Naive thymus-derived CD8-positive, alpha-beta T cell (primary cell): ENCODE measurements at places on chromosomes 7 and 10. TPM values are rescaled to one million over a fixed set of nuclear protein-coding genes. Genes with fewer than 3 reads are reported as not detected.

Gene WEE2
- not detected for polyA plus RNA-seq

Gene ALDH18A1
- 53.1 TPM for polyA plus RNA-seq

Gene ABCB4
- polyA plus RNA-seq: not detected

DNA sequence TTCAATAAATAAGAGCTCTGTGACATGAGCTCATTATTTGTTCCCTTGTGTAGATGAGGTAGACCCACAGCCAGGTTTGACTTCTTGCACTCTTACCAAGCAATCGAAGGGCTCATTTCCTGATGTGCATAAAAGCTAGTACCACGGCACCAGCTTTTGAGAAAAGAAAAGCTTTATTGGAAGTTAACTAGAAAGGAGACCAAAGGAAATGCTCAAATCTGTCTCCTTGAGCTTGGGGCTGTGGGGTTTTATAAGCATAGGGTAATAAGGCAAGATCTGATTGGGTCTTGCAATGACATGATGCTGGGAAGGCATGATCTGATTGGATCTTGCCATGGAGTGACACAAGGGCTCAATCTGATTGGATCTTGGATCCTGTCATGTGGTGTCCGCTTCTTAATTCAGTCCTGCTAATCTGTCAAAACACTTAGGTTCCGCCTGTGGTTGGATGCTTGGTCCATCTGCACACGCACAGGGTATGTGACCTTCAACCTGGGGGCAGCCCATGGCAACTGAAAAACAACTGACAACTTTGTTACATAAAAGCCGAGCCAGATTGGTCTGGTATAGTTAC is 47.8 kb upstream of the FRMD4A start:
- H3K36me3 ChIP-seq: no peaks in the 10 kb centered on the region
- no peak overlapping the region for H3K4me3 ChIP-seq
- peaks cover 3% of the 10 kb centered on the region for H3K27me3 ChIP-seq

DNA sequence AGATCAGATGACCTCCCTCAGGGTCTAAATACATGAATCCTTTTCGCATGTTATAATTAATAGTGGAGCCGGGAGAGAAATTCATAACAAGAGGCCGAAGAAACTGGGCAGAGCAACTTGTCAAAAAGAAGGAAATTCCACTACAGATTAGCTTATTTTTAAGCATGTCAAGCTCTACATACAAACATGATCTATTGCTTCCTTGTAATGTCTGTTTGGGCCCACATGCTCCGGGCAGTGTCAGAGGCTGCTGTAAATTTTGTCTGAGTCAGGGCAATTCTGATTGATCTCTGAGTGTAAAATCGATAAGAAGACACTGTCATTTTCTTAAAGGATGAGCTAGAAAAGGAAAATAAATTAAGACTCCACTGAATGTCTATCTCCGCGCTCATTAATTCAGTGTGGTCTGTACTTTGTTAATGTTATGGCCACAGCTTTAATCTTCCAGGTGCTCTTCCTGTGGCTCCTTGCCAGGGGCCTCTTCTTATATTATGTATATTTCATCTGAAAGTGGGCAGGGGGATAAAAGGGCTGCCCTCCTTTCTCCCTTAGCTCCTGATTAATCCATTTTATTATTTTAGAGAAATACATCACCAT is 194.1 kb upstream of the SP8 start:
- no peak for DNase-seq

GRCh38 chr7:4144811-4145510 is 537.1 kb upstream of the FOXK1 start:
- H3K27me3 ChIP-seq: peaks cover 2% of the 10 kb centered on the region
- peak overlapping the region; percentile 70 for H3K4me3 ChIP-seq
- no peak for DNase-seq
- no peaks in the 10 kb centered on the region for H3K36me3 ChIP-seq

DNA sequence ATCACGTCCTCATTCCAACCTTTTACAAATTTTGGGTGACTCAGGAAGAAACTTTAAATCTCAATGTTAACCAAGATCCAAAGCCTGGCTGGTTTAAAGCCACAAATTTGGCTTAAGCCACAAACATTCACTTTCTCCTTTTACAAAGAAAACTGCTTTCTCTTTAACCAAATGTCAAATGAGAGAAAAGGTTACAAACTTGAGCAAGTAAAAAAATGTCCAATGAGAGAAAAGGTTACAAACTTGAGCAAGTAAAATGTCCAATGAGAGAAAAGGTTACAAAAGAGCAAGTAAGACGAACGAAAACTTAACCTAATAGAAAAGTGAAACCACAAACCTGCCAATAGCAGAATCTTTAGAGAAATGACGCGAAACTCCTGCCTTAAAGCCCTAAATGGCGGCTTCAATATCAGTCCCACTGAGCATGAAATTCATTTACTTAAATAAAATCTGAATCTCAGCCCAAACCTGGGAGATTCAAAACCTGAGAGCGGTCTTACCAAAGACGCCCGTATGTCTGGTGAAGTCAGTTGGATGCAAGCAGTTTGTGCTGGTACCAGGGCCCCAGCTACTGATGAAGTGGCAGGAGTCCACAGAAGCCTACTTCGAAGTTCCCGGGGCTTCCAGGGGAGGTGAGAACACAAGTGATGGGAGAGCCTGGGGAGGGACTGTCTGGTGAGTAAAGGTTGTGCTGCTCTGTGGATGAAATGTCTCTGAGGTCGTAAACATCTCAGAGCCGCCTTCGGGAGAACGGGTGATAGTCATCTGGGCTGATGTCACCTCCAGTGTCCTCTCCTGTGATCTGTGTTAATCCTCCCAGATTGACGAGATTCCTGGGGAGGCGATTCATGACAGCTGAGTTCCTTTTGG is 74.6 kb downstream of the PAXIP1 start:
- peaks cover 5% of the 10 kb centered on the region for H3K36me3 ChIP-seq
- peak; percentile 99 for DNase-seq
- peaks cover 39% of the 10 kb centered on the region for H3K4me1 ChIP-seq
- H3K27me3 ChIP-seq: peaks cover 2% of the 10 kb centered on the region

GRCh38 chr7:28602282-28602681 is 190.0 kb downstream of the CREB5 start:
- H3K4me3 ChIP-seq: no peak overlapping the region
- H3K27ac ChIP-seq: no peak overlapping the region
- H3K27me3 ChIP-seq: no peaks in the 10 kb centered on the region
- no peaks in the 10 kb centered on the region for H3K36me3 ChIP-seq
- peaks cover 2% of the 10 kb centered on the region for H3K4me1 ChIP-seq
- DNase-seq: no peak

DNA sequence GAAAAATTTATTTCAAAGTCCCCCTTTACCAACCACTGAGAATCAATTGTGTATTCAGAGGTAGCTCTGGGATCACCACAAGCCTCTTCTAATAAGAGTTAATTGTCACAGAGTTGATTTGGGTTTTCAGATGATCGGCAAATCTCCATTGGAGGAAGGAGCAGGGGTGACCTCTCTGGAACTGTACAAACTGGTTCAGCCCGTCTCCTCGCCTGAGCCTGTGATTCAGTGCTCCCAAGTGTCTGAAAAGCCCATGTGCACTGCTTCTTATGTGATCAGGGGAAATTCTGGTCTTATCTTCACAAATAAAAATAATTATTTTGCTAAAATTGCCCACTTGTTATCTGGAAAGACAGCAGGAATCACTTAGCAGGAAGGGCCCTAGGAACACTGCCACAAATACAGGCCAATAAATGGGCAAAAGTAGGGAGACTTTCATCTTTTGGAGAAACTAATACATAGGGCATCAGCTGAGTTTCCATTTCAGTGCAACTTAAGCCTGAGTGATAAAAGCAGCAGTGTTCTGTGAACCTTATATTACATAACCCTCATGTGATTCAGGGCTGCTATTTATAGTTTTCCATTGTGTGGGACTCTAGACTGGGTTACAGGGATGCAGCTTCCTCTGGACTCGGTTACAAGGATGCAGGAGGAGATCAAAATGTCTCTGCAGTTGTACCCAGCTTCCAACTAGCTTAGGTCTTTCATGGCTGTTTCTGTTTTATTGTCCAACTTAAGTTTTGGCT is 32.3 kb downstream of the CDK1 start:
- H3K4me3 ChIP-seq: no peak overlapping the region
- H3K27ac ChIP-seq: no peak overlapping the region
- no peaks in the 10 kb centered on the region for H3K4me1 ChIP-seq
- no peaks in the 10 kb centered on the region for H3K36me3 ChIP-seq

Gene HKDC1
- 1.1 TPM for polyA plus RNA-seq

DNA sequence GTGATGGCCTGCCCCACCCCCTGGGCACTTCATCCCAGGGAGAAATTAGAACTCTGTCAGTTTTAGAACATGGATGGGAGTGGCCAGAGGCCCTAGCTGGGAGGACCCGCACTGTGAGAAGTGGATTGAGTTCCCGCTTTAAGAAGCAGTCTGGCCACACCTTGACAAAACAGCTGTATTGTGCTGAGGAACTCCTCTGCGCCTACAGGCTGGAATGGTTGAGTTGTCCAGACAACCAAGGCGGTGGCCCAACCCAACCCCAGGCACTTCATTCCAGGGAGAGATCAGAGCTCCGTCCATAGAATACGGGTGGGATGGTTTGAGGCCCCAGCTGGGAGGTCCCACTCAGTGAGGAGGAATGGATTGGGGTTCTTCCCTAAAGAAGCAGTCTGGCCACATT is 196.0 kb downstream of the TMEM26 start:
- no peak overlapping the region for H3K4me3 ChIP-seq
- no peaks in the 10 kb centered on the region for H3K27me3 ChIP-seq
- DNase-seq: no peak
- no peak overlapping the region for H3K27ac ChIP-seq
- peaks cover 2% of the 10 kb centered on the region for H3K36me3 ChIP-seq

GRCh38 chr10:18501629-18502028 is 149.8 kb downstream of the NSUN6 start:
- H3K4me3 ChIP-seq: no peak overlapping the region
- no peaks in the 10 kb centered on the region for H3K36me3 ChIP-seq
- H3K27ac ChIP-seq: no peak overlapping the region
- DNase-seq: no peak
